HL-60 (cell line): ENCODE measurements at places on chromosomes 3 and 15.

GRCh38 chr3:131077904-131078303 is 51.2 kb downstream of the NEK11 start:
- no peak for DNase-seq

DNA sequence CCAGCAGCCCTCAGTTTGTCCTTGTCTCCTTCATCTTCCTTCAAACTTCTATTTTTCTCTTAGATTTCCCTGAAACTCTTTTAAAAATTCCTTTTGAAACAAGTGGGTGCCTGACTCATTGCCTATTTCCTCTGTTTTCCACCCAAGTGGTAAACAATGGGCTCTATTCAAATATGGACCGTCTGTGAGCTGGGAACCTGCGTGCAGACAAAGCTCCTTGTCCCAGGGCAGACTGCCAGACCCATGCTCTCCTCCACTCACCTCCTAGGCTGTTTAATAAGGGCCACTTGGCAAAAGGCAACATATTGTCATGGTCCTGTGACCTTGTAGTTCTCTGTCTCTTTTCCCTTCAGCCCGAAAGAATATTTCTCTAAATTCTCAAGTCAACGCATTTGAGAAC is 332.7 kb upstream of the THBS1 start:
- DNase-seq: no peak

- no peak for DNase-seq
These were observed 31.7 kb upstream of the SYNM start for GRCh38 chr15:99073008-99073717.

DNA sequence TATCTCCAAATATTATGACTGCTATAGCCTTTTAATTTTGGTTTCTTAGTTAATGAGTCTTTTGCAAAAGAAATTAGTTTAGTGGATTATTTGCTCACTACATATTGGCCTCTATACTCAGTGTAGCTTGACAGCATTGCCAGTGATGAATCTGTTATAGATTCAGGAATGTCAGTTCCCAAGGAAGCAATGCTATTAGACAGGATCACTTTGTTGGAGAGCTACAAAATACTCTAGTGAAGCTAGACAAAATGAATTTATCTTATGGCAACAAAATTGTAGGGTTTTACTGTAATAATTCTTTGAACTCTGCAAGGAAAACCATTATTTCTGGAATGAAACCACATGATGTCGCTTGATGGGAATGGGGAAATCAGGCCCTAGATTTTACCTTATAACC is 543.3 kb downstream of the SQOR start:
- DNase-seq: no peak

- peak; percentile 49 for DNase-seq
These were observed 227.8 kb upstream of the CTNNB1 start for GRCh38 chr3:40971191-40972168.

- DNase-seq: no peak
These were observed 210.6 kb downstream of the ARPP21 start for GRCh38 chr3:35849963-35850362.

GRCh38 chr3:140530603-140531002 is 147.3 kb upstream of the TRIM42 start:
- no peak for DNase-seq

DNA sequence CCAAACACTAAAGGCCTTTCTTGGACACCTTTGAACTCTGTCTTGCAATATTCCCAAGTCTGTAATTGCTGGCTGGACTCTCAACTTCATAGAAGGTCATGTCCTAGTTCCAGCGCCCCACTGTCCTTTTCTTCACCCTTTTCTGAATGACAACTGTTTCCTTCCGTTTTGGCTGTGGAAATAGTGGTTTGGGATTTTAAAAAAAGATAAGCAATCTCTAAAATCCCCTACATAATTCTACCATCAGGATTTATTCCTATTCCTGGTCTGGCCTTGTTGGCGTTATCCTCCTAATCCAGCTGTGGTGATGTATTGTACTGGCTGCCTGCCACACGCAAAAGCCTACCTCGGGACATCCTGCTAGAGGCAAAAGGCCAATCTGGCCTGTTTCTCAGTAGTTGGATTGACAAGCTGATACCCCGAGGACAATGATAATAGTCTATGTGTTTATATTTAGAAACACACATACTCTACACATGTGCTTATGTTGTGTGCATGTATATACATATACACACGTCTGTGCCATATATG is 440.3 kb upstream of the DPH6 start:
- DNase-seq: no peak

DNA sequence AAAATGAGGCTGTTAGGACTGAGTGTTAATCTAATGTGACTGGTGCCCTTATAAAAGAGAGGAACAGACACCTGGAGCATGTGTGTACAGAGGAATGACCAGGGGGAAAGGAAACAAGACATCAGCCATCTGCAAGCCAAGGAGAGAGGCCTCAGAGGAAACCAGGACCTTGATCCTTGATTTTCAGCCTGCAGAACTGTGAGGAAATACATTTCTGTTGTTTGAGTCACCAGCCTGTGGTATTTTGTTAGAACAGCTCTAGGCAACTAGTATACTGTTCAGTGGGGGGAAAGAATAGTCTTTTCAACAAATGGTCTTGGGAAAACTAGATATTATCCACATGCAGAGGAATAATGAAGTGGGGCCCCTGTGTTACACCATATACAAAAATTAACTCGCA is 80.6 kb downstream of the CCR1 start:
- DNase-seq: no peak

DNA sequence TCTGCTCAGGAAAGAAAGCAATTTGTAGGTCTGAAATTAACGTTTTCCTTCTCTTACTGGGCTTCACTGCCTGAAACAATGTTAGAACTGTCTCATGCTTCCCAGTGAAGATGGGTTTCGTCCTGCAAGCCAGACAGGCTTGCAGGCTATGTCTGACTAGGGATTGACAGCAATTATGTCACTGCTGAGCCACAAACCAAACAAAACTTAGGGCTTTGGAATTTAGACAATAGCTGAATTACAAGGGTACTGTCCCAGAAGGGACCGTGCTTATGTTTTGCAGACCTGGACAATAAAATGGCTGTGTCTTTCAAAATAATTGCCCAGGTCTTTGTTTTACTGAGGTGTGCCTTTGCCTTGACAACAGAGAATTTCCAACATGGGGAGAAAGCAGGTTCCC is 46.3 kb upstream of the CCDC80 start:
- no peak for DNase-seq

DNA sequence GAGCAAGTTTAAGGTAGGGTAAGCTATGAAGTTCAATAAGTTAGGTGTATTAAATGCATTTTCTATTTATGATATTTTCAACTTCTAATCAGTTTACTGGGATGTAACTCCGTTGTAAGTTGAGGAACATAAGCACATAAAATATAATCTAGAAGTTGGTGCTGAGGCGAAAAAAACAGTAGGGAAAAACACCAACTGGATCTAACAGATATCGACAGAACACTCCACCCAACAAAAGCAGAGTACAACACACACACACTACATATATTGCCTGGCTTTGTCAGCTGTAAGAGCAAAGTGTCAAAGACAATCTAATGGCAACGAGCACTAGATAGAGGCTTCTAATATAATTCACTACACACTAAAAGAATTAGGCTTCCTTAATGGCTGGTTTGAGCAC is 8.4 kb downstream of the PIK3R4 start:
- DNase-seq: no peak

- DNase-seq: no peak
These were observed 36.0 kb downstream of the MORC1 start for GRCh38 chr3:109081746-109082510.

DNA sequence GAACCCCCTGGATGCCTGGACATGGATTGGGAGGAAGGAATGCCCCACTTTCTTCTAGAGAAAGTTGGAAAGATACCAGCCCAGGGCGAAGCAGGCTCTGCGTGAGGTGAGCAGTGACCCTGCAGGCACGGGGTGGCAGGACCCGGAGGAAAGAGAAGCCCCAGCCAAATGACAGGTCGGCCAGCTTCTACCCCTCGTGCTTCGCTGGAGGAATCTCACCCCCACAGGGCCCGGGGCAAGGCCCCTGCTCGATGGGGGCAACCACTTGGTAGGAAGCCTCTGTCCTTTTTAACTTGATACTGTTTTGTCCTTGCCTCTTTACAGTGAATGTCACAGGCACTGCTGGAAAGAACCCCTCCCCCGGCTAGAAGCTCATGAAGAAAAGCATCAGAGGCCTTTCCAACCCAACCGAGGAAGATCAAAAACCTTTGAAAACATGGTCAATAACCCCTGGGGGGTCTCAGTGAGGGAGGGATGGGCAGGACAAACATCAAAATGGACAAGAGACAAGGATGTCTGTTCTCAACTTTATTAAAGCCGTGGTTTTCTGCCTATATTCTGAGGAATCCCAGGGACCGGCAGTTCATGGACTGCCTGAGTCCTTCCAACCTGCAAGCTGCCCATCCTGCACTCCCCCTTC is 54.4 kb downstream of the SH3BP5 start:
- DNase-seq: no peak

DNA sequence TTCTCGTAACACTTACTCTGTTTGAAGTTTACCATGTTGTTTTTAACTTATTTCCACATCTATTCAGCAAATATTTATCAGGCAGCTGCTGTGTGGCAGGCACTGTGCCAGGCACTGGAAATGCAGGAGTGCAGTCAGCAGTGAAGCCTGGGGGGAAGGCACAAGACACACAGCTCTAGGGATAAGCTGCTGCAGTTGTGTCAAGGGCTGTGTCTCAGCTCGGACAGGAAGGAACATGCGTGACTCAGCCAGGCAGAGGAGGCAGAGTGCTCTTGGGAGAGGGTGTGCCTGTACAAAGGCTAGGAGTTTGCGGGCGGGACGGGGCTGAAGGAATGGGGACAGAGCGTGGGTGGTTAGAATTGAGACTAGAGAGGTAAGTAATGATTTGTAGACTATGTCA is 24.7 kb downstream of the LYSMD4 start:
- DNase-seq: no peak

- DNase-seq: no peak
These were observed 276.0 kb upstream of the TTC14 start for GRCh38 chr3:180325958-180326357.

DNA sequence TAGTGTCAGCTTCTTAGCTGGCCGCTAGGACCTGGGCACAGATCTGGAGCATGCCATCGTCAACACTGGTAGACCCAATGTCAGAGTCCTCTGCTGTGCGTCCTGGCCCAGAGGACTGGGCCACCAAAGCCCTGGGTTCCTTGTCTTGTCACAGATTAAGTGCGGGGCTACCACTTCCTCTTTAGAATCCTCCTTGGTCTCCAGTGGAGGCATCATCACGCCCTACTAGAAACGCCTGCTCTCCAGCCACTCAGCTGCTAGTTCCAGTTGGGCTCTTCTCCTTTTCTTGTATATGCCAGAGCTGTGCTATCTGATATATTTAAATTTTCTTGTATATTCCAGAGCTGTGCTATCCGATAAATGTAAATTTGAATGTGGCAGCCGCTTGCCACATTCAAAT is 11.2 kb downstream of the PPCDC start:
- DNase-seq: peak; percentile 92

DNA sequence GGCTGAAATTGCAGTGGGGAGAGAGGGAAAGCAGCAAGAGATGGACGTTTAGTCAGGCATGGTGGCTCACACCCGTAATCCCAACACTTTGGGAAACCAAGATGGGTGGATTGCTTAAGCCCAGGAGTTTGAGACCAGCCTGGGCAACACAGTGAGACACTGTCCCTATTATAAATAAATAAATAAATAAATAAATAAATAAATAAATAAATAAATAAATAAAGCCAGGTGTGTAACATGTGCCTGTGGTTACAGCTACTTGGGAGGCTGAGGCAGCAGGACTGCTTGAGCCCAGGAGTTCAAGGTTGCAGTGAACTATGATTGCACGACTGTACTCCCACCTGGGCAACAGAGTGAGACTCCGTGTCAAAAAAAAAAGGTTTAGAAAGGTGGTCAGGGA is 54.0 kb upstream of the ARPP19 start:
- no peak for DNase-seq

DNA sequence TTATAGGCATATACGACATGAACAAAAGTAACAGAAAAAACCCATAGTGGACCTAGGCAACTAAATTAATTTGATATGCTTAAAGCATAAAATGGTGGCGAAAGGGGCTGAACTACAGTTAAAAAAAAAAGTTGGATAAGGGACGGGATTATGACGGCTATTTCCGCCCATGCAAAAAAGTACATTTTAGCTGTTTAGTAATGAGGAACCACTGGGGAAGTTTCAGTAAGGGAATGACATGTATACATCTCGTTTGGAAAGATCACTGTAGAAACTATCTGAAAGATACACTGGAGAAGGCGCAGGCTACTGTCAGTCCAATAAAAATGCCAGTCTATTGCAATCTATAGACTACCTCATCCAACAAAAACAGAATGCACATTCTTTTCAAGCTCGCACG is 65.6 kb downstream of the ZNF148 start:
- no peak for DNase-seq

DNA sequence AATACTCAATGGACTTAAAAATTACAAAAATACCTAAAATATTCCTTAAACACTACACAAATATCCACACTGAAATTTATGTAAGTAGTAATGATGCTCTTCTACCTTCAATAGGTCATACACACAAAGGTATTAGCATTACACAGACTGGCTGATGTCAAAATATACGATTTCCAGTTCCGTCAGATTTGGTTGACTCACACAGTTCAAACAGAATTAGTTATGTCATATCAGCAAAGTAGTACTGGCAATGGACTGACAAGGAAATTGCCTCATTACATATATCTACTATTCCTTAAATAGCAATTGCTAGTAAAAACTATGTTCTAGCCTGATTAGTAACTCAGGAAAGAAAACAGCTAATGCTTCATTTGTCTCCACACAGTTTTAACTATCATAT is 70.8 kb downstream of the ADAM10 start:
- DNase-seq: no peak

GRCh38 chr3:107674371-107674770 is 151.6 kb downstream of the BBX start:
- DNase-seq: no peak

DNA sequence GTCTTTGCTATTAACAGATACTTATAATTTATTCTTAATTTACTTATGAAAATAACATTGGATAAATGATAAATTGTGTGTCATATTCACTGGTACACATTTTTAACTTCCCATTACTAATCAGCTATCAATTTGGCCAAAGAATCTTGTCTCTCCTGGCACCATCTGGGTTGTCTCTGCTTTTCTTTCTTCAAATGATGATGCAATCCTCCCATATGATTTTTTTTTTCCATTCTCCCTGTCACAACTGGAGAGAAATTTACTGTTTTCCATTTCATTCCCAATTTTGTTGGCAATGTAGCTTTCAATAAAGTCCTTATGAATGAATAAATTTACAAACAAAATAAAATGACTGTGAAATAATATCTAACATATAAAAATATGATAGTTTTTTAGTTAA is 743.7 kb upstream of the EPHA6 start:
- no peak for DNase-seq

GRCh38 chr3:170090601-170090981 is 52.8 kb downstream of the GPR160 start:
- no peak for DNase-seq

- no peak for DNase-seq
These were observed 29.1 kb downstream of the RUVBL1 start for GRCh38 chr3:128094295-128095151.

- DNase-seq: no peak
These were observed 1.1 kb downstream of the ATP13A4 start for GRCh38 chr3:193553586-193553985.
